A375 (cell line): ENCODE measurements at places on chromosomes 2 and 18. TPM values are rescaled to one million over a fixed set of nuclear protein-coding genes. Genes with fewer than 3 reads are reported as not detected.

Gene ATG16L1
- total RNA-seq, result 35.0 and 40.0 TPM in 2 replicates

Gene WNT10A
- not detected in 2 replicates for total RNA-seq

Gene IL36A
- not detected in 2 replicates for total RNA-seq

Gene ADRA2B
- not detected in 2 replicates for total RNA-seq

Gene CAVIN2
- total RNA-seq, result 0.27 TPM in 1 of 2 replicates, not detected in the other

Gene CREG2
- total RNA-seq, result not detected in 2 replicates

Gene OR6B2
- total RNA-seq, result not detected in 2 replicates

Gene CFC1B
- not detected in 2 replicates for total RNA-seq

Gene CAPG
- total RNA-seq, result 164 and 165 TPM in 2 replicates

Gene TUBA3D
- not detected in 2 replicates for total RNA-seq

Gene NDC80
- total RNA-seq, result 32.6 and 33.5 TPM in 2 replicates

Gene CCDC141
- total RNA-seq, result under 0.01 TPM in 1 of 2 replicates, not detected in the other

Gene SEPTIN2
- 129 and 137 TPM in 2 replicates for total RNA-seq

Gene SPOPL
- 8.2 and 9.2 TPM in 2 replicates for total RNA-seq

Gene MEP1B
- not detected in 2 replicates for total RNA-seq

Gene RNASEH1
- total RNA-seq, result 55.5 and 63.5 TPM in 2 replicates

Gene C2orf66
- total RNA-seq, result 0.15 TPM in 1 of 2 replicates, not detected in the other

Gene MC4R
- total RNA-seq, result 0.23 TPM in 1 of 2 replicates, not detected in the other

Gene LIMS3
- 0.11 TPM in 1 of 2 replicates, not detected in the other for total RNA-seq

Gene ZNG1B
- 23.9 and 26.6 TPM in 2 replicates for total RNA-seq

Gene PLGLB1
- total RNA-seq, result 0.13 and 1.5 TPM in 2 replicates

Gene PRKAG3
- not detected in 2 replicates for total RNA-seq

Gene SULT6B1
- not detected in 2 replicates for total RNA-seq

Gene PROM2
- 0.15 and 0.66 TPM in 2 replicates for total RNA-seq

Gene FBXO48
- 0.23 and 0.34 TPM in 2 replicates for total RNA-seq
